ENCODE measurements at places on chromosomes 5 and 9. TPM values are rescaled to one million over a fixed set of nuclear protein-coding genes. Genes with fewer than 3 reads are reported as not detected.

The ZNF354C gene
- 4.4 TPM for total RNA-seq

The CIZ1 gene
- total RNA-seq = 142 TPM

The CDH9 gene
- not detected for total RNA-seq

The ARL14EPL gene
- not detected for total RNA-seq

The RNF180 gene
- not detected for total RNA-seq

The ERCC8 gene
- 9.1 TPM for total RNA-seq

The TSSK1B gene
- total RNA-seq = not detected

The PCDHGC4 gene
- total RNA-seq = 0.37 TPM

The PCDHB16 gene
- not detected for total RNA-seq

The ANKDD1B gene
- 0.39 TPM for total RNA-seq

The STARD4 gene
- 85.5 TPM for total RNA-seq

The PCDHGC5 gene
- total RNA-seq = not detected

The LCN15 gene
- total RNA-seq = not detected

The CTSV gene
- total RNA-seq = 0.17 TPM

The SHOC1 gene
- not detected for total RNA-seq

The SPINK4 gene
- total RNA-seq = not detected

The SLC6A7 gene
- not detected for total RNA-seq

The ZNF484 gene
- total RNA-seq = 13.0 TPM

The SUSD3 gene
- total RNA-seq = 80.6 TPM

The KLF4 gene
- 0.32 TPM for total RNA-seq

Data from T-helper 1 cell treated with Interleukin-12 subunit alpha and Interleukin-12 subunit beta and Interleukin-4 antibody, amounts not matched to agents 30 ng/mL and 1 ng/mL, for 36 hours (primary cell).